ENCODE measurements at places on chromosomes 5 and 9.

DNA sequence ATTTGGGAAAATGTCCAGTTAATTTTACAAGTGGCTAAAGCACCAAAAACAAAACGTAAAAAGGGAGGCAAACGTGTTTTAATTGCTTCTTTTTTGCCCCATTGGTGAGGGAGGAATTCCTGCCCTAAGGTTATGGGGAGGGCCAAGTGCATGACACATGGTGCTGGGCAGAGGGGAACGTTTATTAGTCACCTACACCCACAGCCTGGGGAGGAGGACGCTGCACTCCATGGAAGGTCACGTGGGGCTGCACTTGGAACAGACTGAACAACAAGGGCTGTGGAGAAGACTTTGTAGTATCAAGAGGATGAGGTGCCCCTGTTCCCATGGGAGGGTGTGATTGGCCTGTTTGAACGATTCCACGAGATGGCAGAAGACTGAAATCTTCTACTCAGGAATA is 13.7 kb upstream of the ADAMTS16 start:
- DNase-seq: no peak

- no peak for DNase-seq
Measured at GRCh38 chr9:114203410-114204140, 48.2 kb downstream of the COL27A1 start.

DNA sequence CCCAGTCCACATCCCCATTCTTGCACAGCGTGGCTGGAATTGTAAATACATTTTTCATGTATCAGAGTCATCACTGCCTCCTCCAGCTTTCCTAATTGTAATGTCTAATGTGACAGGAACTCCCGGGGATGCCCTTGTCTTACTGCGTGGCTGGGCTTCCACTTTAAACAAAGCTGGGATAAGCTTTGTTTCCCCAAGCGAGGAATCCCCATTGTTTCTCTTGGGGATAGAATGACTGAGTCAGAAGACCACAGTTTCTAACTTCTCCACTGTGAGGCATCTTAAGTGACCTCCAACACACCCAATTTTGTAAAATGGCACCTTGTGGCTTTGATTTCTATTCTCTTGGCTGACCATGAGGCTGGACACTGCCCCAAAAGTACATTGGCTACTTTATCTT is 22.4 kb downstream of the ARPC5L start:
- no peak for DNase-seq

GRCh38 chr5:38925154-38925925 is 79.5 kb downstream of the OSMR start:
- no peak for DNase-seq

DNA sequence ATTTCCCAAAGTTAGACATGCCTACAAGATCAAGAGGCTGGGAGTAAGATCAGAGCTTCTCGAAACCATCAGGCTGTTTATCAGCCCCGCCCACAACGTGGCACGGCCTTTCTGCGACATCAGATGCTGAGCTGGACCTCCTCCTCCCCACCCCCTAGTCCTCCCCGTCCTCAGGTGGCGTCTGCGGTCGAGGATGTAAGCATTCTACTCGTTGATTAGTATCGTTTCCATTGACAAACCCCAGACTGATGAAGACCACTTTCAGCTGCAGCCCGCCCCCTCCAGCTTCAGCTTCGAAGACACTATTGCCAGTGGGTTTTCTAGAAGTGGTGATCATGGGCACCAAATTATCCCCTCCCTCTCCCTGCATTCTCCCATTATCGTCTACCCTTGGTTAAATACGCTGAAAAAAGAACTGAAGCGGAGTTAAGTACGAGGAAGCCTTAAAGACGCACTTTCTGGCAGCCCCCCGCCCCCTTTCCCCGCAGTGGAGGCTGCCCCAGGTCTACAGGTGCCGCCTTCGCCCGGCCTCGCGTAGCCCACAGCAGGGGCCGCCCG is 1.1 kb downstream of the PPIC start:
- DNase-seq: no peak

DNA sequence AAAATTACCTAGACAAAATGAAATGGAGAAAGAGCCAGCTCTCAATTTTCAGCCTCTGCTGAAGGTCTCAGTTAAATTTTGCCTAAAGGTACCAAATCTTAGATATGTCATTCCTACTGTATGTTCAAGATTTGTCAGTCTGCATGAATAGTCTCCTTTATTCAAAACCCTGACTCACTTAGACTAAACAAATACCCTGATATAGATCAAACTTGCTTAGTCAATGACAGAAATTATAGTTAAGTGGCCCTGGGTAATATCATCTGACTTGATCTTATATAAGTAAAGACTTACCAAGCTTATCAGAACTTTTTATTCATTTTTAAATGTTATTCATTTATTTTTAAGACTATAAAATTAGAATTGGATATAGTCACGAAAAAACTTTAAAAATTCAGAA is 12.2 kb downstream of the MEGF9 start:
- no peak for DNase-seq

DNA sequence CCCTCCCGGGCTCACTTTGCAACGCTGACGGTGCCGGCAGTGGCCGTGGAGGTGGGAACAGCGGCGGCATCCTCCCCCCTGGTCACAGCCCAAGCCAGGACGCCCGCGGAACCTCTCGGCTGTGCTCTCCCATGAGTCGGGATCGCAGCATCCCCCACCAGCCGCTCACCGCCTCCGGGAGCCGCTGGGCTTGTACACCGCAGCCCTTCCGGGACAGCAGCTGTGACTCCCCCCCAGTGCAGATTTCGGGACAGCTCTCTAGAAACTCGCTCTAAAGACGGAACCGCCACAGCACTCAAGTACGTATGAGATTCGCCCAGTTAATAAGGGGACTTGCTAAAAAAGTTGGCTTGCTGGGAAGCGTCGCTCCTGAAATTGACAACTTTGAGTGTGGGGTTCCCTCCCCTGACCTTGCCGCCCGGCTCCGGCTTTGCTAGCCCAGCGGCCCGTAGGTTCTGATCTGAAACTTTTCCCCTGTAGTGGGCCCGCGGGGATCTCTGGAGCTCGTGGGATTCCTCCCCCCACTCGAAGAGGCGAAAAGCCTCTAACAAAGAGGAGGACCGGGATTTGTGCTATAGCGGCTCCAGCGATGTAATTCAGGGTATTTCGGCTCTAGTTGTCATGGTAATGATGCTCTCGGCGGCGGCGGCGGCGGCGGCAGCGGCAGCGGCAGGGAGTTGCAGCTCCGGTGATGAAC is 572 bp downstream of the NR4A3 start:
- no peak for DNase-seq

- no peak for DNase-seq
Measured at GRCh38 chr5:179128041-179128365, 67.8 kb downstream of the ZNF354C start.

DNA sequence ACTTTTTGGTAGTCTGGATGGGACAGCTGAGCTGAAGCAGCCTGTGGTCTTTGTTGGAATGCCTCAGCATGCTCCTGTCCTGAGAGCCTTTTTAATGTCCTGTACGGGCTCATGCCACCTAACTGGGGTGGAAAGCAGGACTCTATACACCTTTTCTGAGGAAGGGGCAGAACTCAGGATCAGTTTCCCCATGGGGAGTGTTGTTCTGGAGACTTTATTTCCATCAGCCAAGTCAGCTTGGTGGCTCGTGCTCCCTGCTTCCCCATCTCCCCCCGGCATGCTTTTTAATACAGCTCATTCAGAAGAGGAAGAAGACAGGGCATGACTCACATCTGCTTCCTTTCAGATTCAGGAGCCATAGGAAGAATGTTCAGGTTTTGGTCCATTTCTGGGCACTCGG is 5.1 kb upstream of the SEPTIN8 start:
- no peak for DNase-seq

- DNase-seq: no peak
Measured at GRCh38 chr5:95759634-95760033, 28.5 kb downstream of the RHOBTB3 start.

DNA sequence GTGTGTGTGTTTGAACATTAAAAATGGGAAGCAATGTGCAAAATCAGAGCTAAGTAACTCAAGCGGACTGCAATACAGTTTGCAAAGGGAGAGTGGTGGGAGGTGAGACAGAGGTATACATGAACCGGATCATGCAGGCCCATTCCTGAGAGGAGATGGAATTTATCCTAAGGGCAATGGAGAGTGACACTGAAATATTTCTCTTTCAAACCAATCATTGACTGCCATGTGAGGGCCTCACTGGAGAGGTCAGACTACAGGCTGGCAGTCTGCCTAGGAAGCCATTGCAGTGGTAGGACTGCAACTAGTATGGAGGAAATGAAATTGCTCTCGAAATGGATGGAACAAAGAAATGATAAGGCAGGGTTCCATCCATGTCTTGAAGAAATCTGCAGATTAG is 34.8 kb downstream of the TNFSF15 start:
- no peak for DNase-seq

- DNase-seq: no peak
Measured at GRCh38 chr9:113675475-113675941, 200.6 kb upstream of the ZNF618 start.

DNA sequence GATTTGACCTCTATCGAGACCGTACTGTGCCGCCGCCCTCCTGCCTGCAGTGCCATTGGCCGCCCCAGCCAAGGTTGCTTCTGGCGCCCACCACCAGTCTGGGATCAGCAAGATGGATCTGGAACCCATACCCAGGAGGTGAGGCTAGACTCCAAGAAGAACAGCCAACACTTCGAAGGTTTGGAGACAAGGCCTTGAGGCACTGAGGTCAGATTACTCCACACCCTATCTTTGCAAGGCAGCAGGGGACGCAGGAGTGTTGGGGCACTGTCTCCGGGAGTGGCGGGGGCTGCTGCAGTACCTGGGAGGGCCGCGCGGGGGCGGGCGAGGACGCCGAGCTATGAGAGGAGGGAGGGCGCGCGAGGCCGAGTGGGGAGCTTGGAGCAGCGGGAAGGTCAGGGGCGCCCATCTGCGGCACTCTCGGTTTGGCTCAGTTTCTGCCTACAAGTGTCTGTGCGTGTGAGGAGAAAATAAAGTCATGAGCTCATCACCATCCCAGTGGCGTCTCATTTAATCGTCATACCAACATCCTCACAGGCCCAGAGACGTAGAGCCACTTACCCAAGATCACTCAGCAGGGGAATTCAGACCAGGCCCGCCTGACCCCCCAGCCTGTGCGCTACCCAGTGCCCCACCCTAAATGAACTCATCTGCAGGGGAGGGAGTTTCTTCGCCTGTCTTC is 20.5 kb upstream of the PSD2 start:
- DNase-seq: peak; percentile 72

GRCh38 chr5:122252319-122252718 is 59.7 kb upstream of the SNCAIP start:
- DNase-seq: no peak

- DNase-seq: no peak
Measured at GRCh38 chr5:125275725-125276090, 529.3 kb upstream of the ZNF608 start.

GRCh38 chr9:116000748-116001329 is 152.8 kb upstream of the PAPPA start:
- no peak for DNase-seq

DNA sequence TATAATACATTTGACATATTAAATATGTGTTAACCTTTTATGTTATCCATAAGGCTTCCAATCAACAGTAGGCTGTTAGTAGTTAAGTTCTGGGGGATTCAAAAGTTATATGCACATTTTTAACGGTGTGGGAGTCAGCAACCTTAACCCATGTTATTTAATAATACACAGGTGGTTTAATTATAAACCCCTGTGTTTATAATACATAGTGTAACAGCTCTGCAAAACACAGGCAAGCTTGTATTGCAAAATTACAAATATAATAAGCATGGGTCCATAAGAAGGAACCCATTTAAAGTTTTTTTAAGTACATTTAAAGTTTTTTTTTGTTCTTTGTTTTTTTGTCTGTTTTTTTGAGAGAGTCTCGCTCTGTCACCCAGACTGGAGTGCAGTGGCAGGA is 14.5 kb upstream of the RAD23B start:
- DNase-seq: no peak

GRCh38 chr9:73137914-73138313 is 13.8 kb upstream of the ANXA1 start:
- no peak for DNase-seq

- no peak for DNase-seq
Measured at GRCh38 chr9:86531971-86532640, 177.9 kb upstream of the TUT7 start.

DNA sequence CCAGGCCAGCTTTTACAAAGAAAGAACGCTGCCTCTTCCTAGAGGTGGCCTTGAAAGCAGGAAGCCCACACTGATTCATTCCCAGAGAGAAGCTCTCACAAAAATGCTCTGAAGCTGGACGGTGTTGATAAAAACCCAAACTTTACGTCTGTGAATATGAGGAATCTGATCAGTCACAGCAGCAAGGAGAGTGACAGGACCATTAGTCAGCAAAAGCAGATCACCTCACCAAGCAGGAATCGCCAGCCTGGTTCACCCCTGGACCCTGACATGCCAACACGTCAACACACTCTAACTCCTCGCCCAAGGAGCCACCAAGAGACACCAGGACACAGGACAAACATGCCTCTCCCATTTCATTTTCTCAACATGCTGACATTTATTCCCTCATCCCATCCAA is 70.6 kb upstream of the ZNF622 start:
- DNase-seq: no peak

GRCh38 chr9:116901260-116901659 is 214.2 kb downstream of the TRIM32 start:
- no peak for DNase-seq

DNA sequence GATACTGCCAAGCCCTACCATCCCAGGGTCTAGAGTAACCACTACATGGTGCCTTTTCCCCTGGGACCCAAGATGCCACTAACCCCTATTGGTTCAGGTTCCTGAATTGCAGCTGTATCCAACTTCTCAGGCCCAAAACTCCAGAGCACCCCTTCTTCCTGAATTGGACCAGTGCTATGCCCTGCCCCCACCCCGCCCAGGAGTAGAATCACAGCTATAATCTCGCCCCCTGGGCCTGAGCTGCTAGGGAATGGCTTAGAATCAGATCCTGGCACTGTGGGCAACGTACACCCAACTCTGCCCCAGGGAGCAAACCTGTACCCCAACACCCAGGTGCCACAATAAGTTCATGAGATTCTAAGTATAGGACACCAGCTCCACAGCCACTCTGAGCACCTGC is 206.3 kb downstream of the CACNA1B start:
- no peak for DNase-seq

GRCh38 chr9:116168231-116168630 is 14.6 kb downstream of the PAPPA start:
- no peak for DNase-seq

GRCh38 chr9:98118640-98119601 is at the start of gene TRIM14:
TSS of gene TRIM14 (minus strand) at chr9:98119222. CDS start at chr9:98119188, 34 bp downstream.
- no peak for DNase-seq

DNA sequence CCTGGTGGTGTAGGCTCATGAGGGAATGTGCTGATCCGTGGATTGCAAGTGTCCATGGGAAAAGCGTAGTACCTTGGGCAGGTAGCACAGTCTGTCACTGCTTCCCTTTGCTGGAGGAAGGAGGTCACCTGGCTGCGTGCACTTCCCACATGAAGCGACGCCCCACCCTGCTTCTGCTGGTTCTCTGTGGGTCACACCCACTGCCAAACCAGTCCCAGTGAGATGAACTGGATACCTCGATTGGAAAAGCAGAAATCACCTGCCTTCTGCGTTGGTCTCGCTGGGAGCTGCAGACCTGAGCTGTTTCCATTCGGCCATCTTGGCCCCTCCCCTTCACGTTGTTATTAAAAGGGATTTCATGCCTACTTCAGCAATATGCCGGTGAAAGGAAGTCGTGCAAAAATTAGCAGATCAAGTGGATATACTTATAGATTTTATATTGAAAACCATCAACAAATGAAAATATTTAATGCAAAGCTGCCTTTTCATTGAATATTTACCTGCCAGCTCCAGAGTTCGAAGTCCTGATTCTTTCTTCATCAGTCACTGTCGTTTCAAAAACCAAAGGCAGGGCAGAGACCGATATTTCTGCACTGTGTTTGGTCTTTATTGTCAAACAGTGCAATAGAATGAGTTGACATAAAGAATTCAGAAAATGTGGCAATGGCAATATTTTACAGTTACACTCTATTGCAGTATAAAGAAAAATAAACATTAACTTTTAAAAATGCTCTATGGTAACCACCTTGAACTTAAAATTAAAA is 123.2 kb downstream of the JAKMIP2 start:
- no peak for DNase-seq

Data from stimulated activated CD4-positive, alpha-beta T cell treated with anti-CD3 and anti-CD28 coated beads, Interleukin-1b, Interleukin-23, amount 100 ng/mL, for 1 hour (primary cell).